ENCODE measurements at places on chromosomes 12 and 14.
A peak's percentile ranks its signal among the peaks of the same experiment; 100 is the strongest.

DNA sequence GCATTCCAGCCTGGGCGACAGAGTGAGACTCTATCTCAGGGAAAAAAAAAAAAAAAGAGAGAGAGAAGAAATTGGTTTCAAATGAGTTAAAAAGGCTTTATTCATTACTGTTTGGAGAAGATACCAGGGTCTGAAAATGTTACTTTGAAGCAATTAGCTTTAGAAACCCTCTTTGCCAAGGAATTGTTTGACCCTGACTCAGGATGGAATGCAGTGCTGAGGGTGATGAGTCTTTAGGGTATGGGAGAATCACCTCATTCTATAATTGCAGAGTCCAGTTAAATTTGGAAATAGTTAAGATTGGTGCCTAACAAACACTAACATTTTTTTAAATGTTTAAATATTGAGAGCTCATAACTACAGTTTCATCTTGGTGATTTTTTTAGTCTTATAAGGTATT is 13.3 kb downstream of the RAP1B start:
- DNase-seq = peak; percentile 33

- no peak for DNase-seq
These were observed 121.5 kb downstream of the CAPZA3 start for GRCh38 chr12:18859400-18859799.

- no peak for DNase-seq
These were observed 341.7 kb downstream of the TMEM121 start for GRCh38 chr14:105867961-105868599.

- peak; percentile 80 for DNase-seq
These were observed 634 bp downstream of the MED13L start for GRCh38 chr12:116276652-116277466.

- no peak for DNase-seq
These were observed 238.7 kb upstream of the OR4E1 start for GRCh38 chr14:21912367-21912766.

DNA sequence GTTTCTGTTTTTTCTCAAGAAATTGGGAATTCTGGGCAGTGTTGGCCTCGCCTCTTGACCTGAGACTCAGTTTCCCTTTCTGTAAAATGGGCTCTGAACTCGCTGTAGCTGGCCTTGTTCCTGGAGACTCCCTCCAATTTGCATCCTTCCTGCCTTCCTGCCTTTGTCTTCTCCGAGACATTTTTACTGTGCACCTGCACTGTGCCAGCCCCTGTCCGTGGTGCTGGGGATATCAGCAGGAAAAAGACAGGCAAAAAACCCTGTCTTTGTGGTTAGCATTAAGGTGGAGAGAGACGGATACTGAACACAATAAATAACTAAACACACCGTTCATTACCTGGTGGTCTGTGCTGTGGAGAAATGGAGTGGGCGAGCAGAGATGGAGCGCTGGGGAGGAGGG is 129.8 kb downstream of the AACS start:
- no peak for DNase-seq

GRCh38 chr14:100322138-100322957 is 791 bp upstream of the SLC25A47 start:
- DNase-seq = no peak

GRCh38 chr12:106248312-106248845 is 559 bp upstream of the CKAP4 start:
- DNase-seq = peak; percentile 64

GRCh38 chr14:23071921-23072539 is 14.7 kb upstream of the CDH24 start:
- DNase-seq = peak; percentile 91

- no peak for DNase-seq
These were observed 43.0 kb upstream of the BDKRB2 start for GRCh38 chr14:96161636-96162035.

GRCh38 chr14:46230540-46230939 is 421.0 kb downstream of the RPL10L start:
- DNase-seq = no peak

GRCh38 chr14:93107453-93107852 is 8.3 kb downstream of the ITPK1 start:
- no peak for DNase-seq

DNA sequence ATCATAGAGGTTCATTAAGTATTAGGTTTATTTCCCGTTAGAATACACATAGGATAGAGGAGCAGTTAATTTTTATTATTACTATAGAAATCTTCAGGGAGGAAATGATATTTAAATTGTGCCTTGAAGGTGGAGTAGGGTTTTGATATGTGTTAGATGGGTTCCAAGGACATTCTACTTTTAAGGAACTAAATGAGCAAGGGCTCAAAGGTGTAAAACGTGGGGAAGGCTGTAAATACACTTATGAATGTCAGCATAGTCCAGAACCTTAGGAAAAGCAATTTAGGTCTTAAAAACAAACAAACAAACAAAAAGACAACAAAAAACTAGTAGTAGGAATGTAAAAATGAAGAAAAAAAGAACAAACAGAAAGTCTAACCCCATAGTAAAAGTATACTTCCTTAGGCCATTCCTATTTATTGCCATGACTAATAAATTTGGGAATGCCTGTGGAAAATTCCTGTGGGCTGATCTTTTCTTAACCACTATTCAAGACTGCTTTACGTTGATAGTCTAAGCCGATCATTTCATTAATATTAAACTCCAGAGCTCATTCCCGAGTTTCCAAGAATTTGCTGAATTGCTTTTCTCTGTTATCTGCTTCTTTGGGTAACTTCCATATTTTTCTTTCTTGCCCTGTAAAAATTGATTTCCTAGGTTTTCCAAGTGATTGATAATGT is 180.3 kb downstream of the RAD51B start:
- no peak for DNase-seq

GRCh38 chr14:95651028-95651427 is 35.2 kb upstream of the TCL1B start:
- peak; percentile 47 for DNase-seq

Data from mesendoderm (in vitro differentiated cells).